Tongue (tissue), 3 donors: ENCODE measurements at places on chromosomes 1 and 21.

- no peak for DNase-seq
Observed at GRCh38 chr1:167643441-167643840, 13.4 kb downstream of the RCSD1 start.

GRCh38 chr1:64519901-64520300 lies 50.0 kb downstream of the CACHD1 start:
- no peak for DNase-seq

GRCh38 chr1:150995896-150996295 lies 10.8 kb downstream of the MINDY1 start:
- peak; percentile 54 for DNase-seq

- DNase-seq = peak; percentile 91
Observed at GRCh38 chr1:3529099-3529729, 74.7 kb downstream of the ARHGEF16 start.

DNA sequence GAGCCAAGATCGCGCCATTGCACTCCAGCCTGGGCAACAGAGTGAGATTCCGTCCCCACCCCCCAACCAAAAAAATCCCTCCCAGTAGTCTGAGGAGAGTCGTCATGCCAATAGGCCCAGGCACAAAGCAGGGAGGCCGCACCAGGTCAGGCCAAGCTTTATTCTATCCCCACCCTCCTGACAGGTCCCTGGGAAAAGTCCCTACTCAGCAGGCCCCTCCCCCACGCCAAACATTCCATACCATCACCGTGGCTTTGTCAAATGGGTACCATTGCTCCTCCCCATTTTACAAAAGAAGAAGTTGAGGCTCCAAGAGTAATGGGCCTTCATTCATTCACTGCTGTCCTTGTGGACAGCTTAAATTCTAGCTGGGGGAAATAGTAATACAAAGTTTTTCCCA lies 5.3 kb downstream of the GPR3 start:
- no peak for DNase-seq

DNA sequence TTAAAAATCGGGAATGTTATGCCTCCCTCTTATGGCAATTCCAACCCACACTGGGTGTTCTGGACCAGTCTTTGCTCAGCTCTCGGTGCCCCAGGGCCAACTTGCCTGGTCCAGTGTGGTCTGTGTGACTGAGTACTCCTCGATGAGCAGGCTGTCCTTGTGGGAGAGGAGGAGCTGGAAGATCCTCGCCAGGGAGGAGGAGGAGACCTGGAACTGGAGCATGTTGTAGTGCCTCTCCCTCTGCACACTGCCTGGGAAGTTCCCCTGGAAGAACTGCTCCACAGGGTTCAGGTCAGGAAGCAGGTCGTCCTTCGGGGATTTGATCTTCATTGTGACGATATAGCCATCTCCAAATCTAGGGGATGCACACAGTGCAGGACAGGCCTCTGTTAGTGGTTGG lies 88.5 kb upstream of the GCLM start:
- DNase-seq = no peak

DNA sequence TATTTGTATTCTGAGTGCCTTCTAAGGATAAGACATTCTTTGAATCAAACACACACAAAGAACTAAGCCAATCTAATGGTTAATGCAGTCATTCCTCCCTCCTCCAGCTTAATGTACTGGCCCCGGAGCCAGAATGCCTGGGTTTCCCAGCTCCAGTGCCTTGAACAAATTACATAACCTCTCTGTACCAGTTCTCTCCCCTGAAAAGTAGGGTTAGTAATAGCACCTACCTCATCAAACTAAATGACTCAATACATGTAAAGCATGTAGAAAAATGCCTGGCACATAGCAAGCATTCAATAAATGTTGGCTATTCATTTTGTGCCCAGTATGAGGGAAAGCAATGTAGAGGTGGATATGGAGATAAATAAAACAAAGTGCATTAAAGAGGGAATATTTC lies 14.0 kb downstream of the C1orf52 start:
- no peak for DNase-seq

DNA sequence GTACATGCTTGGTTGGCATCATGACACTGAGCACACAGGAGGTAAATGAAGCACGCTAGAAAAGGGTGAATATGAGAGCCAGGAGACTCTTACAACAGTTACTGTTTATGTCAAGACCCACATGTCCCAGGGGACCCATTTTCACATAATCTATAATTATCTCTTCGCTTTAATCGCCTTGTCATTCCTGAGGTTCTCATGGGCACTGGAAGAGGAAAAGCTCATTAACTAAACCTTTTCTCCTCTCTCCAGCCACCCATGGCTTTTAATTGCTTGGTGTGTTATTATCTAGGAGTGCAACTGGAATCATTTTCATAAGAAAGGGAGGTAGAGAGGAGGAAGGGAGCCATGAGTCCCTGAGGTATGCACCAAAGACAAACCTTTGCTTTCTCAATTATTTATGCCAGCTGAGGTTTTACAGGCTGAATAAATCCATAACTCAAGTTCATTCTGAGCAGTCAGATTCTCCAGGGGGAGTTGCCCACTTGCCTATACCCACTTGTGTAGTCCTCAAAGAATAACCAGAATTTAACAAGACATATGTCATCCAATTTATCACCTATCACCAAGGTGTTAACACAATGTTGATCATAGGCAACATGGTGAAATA lies 77.4 kb downstream of the ACBD6 start:
- no peak for DNase-seq

DNA sequence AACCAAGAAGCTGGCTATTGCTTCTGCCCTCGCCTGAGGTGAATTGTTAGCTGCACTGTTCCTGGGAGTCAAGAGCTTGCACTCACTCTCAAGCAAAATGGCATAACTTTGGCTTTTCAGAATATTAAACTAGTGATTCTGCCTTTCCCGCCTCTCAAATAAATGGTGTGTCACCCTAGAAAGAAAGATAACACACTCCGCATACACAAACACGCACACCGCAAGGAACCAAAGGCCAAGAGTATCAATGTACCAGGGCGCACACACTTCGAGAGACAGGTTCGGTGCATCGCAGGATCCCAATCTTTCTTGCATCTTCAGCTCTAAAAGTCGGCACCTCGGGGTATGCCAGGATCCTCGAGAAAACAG lies 470 bp upstream of the RTCA start:
- DNase-seq = no peak

- no peak for DNase-seq
Observed at GRCh38 chr1:182624577-182624976, 20.4 kb upstream of the RGS16 start.

GRCh38 chr1:38613996-38614395 lies 245.6 kb downstream of the RRAGC start:
- peak; percentile 89 for DNase-seq

GRCh38 chr1:199264283-199264682 lies 625.4 kb downstream of the PTPRC start:
- no peak for DNase-seq

- no peak for DNase-seq
Observed at GRCh38 chr1:26598890-26599289, 69.3 kb downstream of the RPS6KA1 start.

DNA sequence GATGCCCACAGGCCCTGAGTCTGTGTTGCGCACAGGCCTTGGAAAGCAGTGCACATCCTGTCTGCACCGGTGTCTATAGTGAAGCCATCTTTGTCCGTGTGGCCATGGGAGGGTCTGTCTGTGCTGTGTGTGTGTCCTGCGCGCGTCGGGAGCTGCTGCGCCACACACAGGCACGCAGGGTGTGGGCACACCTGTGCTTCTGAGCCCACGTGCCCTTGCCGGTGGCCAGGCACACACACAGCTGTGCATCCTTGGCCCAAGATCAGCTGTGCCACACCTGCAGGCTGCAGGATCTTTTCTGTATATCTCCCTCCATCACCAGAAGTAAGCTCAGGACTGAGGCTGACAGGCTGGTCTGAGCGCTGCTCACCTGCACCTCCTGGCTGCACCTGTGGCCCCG lies 3.2 kb upstream of the SAMD11 start:
- DNase-seq = no peak

- DNase-seq = no peak
Observed at GRCh38 chr1:198072177-198072576, 84.6 kb upstream of the NEK7 start.

DNA sequence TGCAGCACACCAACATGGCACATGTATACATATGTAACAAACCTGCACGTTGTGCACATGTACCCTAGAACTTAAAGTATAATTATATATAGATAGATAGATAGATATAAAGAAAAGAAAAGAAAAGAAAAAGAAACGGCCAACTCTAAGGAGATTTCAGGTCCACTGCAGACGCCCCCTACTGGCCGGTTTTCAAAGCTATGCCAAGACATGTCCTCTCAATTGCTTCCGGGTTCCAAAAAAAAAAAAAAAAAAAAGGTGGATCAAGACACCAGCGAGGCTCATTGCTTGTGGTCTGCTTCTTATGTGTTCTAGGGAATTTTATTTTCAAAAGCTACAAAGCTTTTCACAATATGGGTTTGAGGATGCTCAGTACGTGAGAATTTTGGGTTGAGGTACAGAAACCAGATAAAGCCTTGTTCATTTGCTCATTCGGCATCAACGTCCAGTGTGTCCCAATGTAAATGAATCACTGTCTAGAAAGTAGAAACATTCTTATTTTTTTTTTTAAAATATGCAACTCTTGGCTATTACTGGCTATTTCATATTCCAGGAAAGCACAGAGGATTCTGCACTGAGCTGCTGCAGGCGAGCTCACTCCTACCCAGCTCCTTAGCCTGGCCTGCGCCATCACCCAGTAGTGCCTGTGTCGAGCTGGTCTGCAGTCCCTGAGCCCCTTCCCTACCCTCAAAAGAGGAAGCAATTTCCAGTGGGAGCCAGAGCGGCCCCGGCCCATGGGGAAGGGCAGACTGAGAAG lies 643.0 kb downstream of the KIF26B start:
- no peak for DNase-seq

- no peak for DNase-seq
Observed at GRCh38 chr21:38496224-38496623, 2.1 kb downstream of the ERG start.

GRCh38 chr21:17989780-17990179 lies 170.6 kb upstream of the C21orf91 start:
- no peak for DNase-seq

DNA sequence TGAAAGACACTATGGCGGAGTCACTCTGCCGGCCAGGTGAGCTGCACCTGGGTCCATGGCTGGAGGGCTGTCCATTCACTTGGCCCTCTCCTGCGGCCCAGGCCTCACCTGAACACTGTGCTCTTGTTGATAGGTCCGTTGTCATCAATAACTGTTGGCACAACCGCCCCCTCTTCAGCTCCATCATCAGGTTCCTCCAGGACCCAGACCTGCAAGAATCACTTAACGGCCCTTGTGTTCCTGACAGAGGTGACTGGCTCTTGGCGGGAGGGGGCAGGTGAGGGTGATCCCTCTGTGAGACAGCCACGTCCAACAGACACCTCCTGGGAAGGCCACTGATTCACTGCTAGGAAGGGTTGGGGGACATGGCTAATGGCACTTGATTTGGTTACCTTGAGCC lies 54.9 kb downstream of the INAVA start:
- no peak for DNase-seq

GRCh38 chr1:192877283-192877886 lies 68.5 kb downstream of the RGS2 start:
- no peak for DNase-seq

DNA sequence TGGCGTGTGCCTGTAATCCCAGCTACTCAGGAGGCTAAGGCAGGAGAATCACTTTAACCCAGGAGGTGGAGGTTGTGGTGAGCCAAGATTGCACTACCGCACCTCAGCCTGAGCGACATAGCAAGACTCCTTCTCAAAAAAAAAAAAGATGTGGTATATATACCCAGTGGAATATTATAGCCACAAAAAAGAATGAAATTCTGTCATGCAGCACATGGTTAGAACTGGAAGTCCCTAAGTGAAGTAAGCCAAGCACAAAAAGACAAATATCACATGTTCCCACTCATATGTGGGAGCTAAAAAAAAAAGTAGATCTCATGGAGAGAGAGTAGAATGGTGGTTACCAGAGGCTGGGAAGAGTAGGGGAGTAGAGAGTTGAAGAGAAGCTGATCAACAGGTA lies 18.7 kb downstream of the PSMB4 start:
- no peak for DNase-seq

DNA sequence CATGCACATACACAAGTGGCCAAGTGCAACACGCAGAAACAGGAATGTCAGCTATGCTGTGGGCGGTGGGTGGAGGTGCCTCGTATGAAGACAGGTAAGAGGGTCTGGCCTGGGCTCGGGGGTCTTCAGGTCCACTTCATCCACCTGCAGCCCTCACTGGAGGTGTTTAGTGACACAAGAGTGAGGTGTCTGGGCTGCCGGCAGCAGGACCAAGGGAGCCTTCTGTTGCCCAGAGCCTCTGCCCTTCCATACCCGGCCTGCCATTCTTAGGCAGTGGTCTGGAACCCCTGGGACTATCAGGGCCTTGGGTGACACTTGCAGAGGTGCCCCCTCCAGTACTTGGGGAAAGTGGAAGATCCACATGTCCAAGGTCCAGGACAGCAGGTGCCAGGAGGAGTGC lies 21.7 kb upstream of the ACTRT2 start:
- no peak for DNase-seq

GRCh38 chr1:109040627-109040988 lies 1.3 kb downstream of the WDR47 start:
- no peak for DNase-seq

DNA sequence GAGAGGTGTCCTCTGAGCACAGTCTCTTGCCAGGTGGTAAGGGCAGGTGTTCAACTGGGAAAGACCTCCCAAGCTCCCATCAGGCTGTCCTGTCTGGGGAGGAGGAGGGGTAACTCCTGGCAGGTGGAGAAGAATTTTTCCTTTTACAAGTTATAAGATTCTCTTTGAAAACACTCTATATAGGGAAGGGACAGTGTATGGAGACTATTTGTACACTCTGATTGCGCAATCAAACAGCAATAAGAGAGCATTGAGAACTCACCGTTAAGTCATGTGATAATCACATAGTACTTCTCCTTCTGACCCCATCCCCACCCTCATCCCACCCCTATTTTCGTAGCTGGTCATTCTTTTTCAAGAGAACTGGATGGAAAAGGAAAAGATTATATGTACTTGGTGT lies 179.3 kb upstream of the ZNF644 start:
- DNase-seq = no peak

GRCh38 chr1:72606216-72606810 lies 324.0 kb upstream of the NEGR1 start:
- DNase-seq = no peak

GRCh38 chr21:41321908-41322495 lies 5.4 kb downstream of the FAM3B start:
- no peak for DNase-seq

GRCh38 chr21:18917622-18918021 lies 514.0 kb upstream of the TMPRSS15 start:
- DNase-seq = no peak

- DNase-seq = no peak
Observed at GRCh38 chr1:107246775-107247345, 106.0 kb downstream of the NTNG1 start.
